ENCODE measurements at places on chromosomes 5 and 9. TPM values are rescaled to one million over a fixed set of nuclear protein-coding genes. Genes with fewer than 3 reads are reported as not detected.

The RLN2 gene
- total RNA-seq = not detected

DNA sequence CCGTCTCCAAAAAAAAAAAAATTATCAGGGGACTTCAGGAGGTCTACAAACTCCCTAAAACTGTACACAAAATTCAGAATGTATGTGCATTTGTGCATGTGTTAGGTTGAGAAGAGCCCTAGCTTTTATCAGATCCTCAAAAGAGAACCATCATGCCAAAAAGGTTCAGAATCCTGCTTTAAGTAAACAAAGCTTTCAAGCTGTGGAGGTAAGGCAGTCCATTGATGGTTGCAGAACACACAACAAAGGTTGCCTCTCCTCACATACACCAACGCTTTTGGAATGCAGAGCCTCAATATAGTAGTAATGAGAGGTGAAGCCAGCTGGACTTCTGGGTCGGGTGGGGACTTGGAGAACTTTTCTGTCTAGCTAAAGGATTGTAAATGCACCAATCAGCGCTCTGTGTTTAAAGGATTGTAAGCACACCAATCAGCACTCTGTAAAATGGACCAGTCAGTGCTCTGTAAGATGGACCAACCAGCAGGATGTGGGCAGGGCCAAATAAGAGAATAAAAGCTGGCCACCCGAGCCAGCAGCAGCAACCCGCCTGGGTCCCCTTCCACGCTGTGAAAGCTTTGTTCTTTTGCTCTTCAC is 57.9 kb upstream of the RNF38 start:
- no peak overlapping the region for H3K27ac ChIP-seq
- no peaks in the 10 kb centered on the region for H3K36me3 ChIP-seq
- DNase-seq = no peak
- H3K4me3 ChIP-seq = no peak overlapping the region
- H3K4me1 ChIP-seq = peaks cover 16% of the 10 kb centered on the region
- H3K27me3 ChIP-seq = no peaks in the 10 kb centered on the region

The PCDHA5 gene
- total RNA-seq = 0.20 TPM

DNA sequence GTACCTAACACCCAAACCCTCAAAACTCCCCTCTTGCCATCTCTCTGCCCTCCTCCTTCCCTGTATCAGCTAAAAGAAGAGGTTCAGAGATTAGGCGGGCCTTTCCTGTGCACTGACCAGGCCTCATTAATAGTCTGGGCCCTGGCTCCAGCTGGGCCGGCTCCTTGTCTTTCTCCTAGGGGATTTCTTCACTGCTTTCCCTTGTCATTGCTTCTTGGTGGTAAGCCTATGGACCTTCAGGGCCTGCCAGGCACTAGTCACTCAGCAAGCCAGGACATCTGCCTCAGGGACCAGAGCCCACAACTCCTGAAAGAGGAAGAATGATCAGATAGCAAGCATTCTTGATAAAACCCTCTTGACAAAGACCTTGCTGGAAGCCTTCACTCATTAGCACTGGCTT is 50.9 kb downstream of the MRRF start:
- no peaks in the 10 kb centered on the region for H3K4me1 ChIP-seq
- H3K27ac ChIP-seq = no peak overlapping the region
- no peak overlapping the region for H3K4me3 ChIP-seq
- no peak for DNase-seq
- no peaks in the 10 kb centered on the region for H3K27me3 ChIP-seq

The CARTPT gene
- total RNA-seq = not detected

DNA sequence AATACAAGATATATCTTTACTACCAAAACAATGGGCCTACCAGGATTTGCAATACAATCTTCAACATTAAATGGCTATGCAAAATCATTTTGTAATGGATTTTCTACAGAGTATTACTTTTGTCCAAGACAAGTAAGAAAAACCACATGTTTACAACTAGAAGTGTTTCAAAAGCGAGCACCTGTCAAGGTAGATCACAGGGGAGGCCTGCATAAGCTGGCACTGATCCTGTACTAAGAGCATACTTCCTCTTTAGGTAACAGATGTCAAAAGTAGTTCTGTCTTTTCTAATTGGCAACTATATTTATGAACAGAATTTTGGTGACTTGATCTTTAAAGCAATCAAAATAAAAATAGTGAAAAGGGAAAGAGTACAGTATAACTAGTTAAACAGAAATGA is 249.0 kb downstream of the MLLT3 start:
- H3K27ac ChIP-seq = no peak overlapping the region
- H3K36me3 ChIP-seq = no peaks in the 10 kb centered on the region
- no peaks in the 10 kb centered on the region for H3K27me3 ChIP-seq
- DNase-seq = no peak
- no peaks in the 10 kb centered on the region for H3K4me1 ChIP-seq
- H3K4me3 ChIP-seq = no peak overlapping the region

The RORB gene
- total RNA-seq = 10.2 TPM

GRCh38 chr5:137580030-137580429 is 80.9 kb upstream of the SPOCK1 start:
- no peak overlapping the region for H3K4me3 ChIP-seq
- no peak for DNase-seq
- no peaks in the 10 kb centered on the region for H3K36me3 ChIP-seq
- no peaks in the 10 kb centered on the region for H3K4me1 ChIP-seq

DNA sequence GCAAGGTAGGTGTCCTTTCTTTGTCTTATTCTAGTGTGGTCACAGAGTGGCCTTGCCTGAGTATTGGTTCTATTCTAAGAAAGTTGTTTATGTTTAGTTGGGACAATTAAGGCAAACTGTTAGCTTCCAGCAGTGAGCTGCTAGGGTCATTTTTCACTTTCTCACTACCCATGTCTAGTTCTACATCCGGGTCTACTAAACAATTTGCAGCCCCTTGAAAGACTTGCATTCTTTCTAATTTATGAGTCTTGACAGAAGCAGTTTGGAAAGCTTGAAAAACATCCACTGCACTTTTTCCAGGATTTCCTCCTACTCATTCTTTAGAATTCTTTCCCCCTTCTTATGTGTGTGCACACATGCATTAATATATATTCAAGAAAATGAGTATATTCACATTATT is 892.2 kb upstream of the ACO1 start:
- H3K27me3 ChIP-seq = no peaks in the 10 kb centered on the region
- H3K4me1 ChIP-seq = no peaks in the 10 kb centered on the region

DNA sequence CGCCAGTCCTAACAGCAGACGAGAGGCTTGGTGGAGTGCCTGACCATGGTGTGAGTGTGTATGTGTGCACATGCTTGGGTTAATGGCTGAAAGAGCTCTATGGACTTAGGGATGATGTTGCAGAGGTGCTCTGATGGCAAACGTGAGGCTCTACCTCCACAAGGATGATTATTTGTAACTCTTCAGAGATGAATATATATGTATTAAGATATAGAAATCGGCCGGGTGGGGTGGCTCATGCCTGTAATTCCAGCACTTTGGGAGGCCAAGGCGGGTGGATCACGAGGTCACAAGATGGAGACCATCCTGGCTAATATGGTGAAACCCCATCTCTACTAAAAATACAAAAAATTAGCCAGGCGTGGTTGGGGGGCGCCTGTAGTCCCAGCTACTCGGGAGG is 253.4 kb upstream of the CDH18 start:
- no peaks in the 10 kb centered on the region for H3K36me3 ChIP-seq
- DNase-seq = no peak
- no peak overlapping the region for H3K4me3 ChIP-seq
- no peaks in the 10 kb centered on the region for H3K27me3 ChIP-seq
- no peak overlapping the region for H3K27ac ChIP-seq
- no peaks in the 10 kb centered on the region for H3K4me1 ChIP-seq

DNA sequence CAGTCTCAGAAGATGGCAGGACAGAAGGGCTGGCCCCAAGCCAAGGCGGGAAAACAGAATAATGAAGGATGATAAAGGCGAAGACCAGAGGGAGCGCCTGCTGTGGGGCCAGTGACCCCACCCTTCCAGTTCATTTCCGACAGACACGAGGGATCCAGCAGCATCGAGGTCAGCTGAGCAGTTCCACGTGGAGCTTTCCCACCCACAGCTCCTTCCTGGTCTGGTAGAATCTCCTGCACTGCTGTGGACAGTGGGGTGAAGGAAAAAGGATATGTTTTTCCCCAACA is 265.9 kb upstream of the VLDLR start:
- H3K4me1 ChIP-seq = no peaks in the 10 kb centered on the region
- no peak overlapping the region for H3K4me3 ChIP-seq
- DNase-seq = no peak
- no peak overlapping the region for H3K27ac ChIP-seq
- H3K27me3 ChIP-seq = no peaks in the 10 kb centered on the region

The IRX2 gene
- total RNA-seq = 0.24 TPM

- peaks cover 45% of the 10 kb centered on the region for H3K4me1 ChIP-seq
- peaks cover 4% of the 10 kb centered on the region for H3K36me3 ChIP-seq
- H3K27me3 ChIP-seq = no peaks in the 10 kb centered on the region
Observed at GRCh38 chr5:138755084-138755748, 2.0 kb downstream of the CTNNA1 start.

The CDC20B gene
- total RNA-seq = not detected

GRCh38 chr9:132078699-132079356 is 839 bp downstream of the MED27 start:
- DNase-seq = no peak
- no peaks in the 10 kb centered on the region for H3K27me3 ChIP-seq
- peak overlapping the region; percentile 61 for H3K4me3 ChIP-seq
- H3K4me1 ChIP-seq = peaks cover 8% of the 10 kb centered on the region
- H3K27ac ChIP-seq = peak overlapping the region; percentile 69

The TICAM2 gene
- 0.75 TPM for total RNA-seq

The CDC25C gene
- total RNA-seq = 0.81 TPM

The FBXL7 gene
- total RNA-seq = 24.3 TPM

GRCh38 chr5:30764704-30765103 is 428.8 kb upstream of the CDH6 start:
- DNase-seq = no peak
- no peak overlapping the region for H3K4me3 ChIP-seq
- H3K36me3 ChIP-seq = no peaks in the 10 kb centered on the region

GRCh38 chr5:56608217-56608925 is 207.0 kb upstream of the MAP3K1 start:
- no peak overlapping the region for H3K4me3 ChIP-seq
- H3K36me3 ChIP-seq = no peaks in the 10 kb centered on the region
- no peaks in the 10 kb centered on the region for H3K4me1 ChIP-seq
- peak; percentile 27 for DNase-seq
- no peaks in the 10 kb centered on the region for H3K27me3 ChIP-seq

DNA sequence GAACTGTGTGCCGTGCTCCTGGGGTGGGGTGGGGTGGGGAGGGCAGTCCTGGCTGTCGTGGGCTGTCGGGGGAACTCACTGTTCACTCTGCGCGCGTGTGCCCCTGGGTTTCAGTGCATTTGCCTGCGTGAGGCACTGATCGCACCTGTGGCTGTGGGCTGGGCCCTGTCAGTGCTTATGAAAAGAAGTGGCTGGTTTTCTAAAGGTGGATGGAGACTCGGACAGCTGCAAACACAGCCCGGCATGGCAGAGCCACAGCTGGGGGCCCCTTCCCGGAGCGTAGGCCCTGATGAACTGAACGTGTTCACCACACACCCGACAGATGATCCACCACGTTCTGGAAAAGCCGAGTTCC is 42.7 kb downstream of the NKD2 start:
- H3K27ac ChIP-seq = peak overlapping the region; percentile 74
- no peaks in the 10 kb centered on the region for H3K4me1 ChIP-seq
- H3K27me3 ChIP-seq = no peaks in the 10 kb centered on the region
- DNase-seq = no peak
- H3K36me3 ChIP-seq = peaks cover 47% of the 10 kb centered on the region

The PCDHGC4 gene
- 2.3 TPM for total RNA-seq

- no peaks in the 10 kb centered on the region for H3K36me3 ChIP-seq
- no peaks in the 10 kb centered on the region for H3K27me3 ChIP-seq
- no peak overlapping the region for H3K27ac ChIP-seq
Observed at GRCh38 chr9:137445275-137445807, 4.2 kb upstream of the ENTPD8 start.

Measured in heart left ventricle (tissue), 16 donors.